COLO829 (cell line): ENCODE measurements at places on chromosomes 1 and 21.
A peak's percentile ranks its signal among the peaks of the same experiment; 100 is the strongest.

GRCh38 chr21:31898933-31899630, 26.3 kb downstream of the HUNK start:
- DNase-seq, result no peak

- DNase-seq, result peak; percentile 81
These were observed 26.2 kb upstream of the TADA1 start for GRCh38 chr1:166902279-166902678.

- peak; percentile 33 for DNase-seq
These were observed 51.8 kb upstream of the GFI1 start for GRCh38 chr1:92538413-92539061.

GRCh38 chr1:26293911-26294463, 12.4 kb downstream of the UBXN11 start:
- no peak for DNase-seq

DNA sequence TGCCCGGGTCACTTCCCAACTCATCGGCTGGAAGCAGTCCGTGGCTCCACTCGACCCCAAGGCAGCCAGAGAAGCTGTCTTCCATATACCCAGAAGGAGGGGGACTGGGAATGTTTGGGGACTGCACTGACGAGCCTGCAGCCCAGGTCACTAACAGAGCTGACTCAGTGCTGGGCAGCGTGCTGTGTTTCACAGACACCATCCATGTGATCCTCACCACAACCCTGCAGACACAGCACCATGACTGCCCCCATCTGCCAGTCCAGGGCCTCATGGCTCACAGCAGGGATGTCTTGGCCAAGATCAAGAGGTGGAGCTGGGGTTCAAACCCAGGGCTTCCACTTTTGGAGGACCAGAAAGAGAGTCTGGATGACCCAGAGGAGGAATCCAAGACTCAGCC, 67.9 kb downstream of the KLHDC7A start:
- DNase-seq, result no peak

- no peak for DNase-seq
These were observed 51.1 kb downstream of the DMAP1 start for GRCh38 chr1:44264451-44264771.

- no peak for DNase-seq
These were observed 14.3 kb downstream of the PROK1 start for GRCh38 chr1:110465038-110465813.

DNA sequence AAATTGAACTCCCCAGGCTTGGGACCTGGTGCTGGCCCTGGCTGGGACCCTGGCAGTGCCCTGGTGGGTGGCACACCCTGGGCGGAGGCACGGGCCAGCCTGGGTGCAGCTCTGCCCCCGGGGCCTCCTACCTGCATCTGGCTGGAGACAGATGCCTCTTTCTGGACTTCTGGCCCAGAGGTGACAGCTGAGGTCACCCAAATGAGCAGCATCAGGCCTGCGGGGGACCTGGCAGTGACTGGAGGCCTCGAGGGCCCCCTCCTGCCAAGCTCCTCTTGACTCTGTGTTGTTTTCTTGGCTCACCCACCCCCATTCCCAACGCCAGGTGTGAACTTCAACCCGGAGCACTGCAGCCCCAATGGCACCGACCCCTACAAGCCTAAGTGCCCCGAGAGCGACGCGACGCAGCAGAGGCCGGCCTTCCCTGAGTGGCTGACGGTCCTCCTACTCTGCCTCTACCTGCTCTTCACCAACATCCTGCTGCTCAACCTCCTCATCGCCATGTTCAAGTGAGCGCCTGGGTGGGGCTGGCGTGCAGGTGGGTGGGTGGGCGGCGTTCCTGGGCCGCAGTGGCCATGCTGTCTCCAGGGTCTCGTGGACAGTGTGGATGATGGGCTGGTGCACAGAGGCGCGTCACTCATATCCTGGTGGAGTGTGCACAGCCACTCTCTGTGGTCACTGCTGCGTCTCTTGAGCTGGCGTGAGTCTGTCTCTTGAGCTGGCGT, 41.6 kb upstream of the LRRC3 start:
- DNase-seq, result no peak

DNA sequence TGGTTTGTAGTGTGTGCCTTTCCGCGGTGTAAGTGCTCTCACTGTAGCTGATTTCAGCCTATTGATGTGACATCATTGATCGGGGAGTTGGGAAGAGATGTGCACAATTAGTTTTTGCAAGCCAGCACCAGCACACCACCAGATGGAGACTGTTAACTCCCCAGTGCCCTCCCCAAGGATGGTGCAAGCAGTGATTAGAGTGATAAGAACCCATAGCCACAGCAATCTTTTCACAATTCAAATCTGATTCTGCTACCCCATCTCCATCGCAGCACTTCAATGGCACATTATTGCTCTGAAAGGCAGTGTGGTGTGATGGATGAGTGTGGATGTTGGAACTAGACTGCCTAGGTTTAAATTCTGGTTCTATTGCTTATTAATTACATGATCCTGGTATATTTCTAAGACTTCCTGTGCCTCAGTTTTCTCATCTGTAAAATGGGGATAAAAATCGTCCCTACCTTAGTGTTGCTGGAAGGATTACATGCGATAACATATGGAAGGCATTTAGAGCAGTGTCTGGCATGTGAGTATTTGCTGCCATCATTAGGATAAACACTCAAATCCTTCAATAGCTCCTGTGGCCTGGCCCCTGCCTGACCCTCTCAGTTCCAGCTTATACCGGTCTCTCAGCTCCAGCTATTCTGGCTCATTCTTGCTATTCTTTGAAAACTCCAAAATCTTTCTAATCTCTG, 6.7 kb downstream of the CSF3R start:
- DNase-seq, result no peak
